AML-193 (cell line): ENCODE measurements at places on chromosomes 2 and 18.

GRCh38 chr2:27282892-27283291 is 663 bp downstream of the TRIM54 start:
- no peak for DNase-seq

DNA sequence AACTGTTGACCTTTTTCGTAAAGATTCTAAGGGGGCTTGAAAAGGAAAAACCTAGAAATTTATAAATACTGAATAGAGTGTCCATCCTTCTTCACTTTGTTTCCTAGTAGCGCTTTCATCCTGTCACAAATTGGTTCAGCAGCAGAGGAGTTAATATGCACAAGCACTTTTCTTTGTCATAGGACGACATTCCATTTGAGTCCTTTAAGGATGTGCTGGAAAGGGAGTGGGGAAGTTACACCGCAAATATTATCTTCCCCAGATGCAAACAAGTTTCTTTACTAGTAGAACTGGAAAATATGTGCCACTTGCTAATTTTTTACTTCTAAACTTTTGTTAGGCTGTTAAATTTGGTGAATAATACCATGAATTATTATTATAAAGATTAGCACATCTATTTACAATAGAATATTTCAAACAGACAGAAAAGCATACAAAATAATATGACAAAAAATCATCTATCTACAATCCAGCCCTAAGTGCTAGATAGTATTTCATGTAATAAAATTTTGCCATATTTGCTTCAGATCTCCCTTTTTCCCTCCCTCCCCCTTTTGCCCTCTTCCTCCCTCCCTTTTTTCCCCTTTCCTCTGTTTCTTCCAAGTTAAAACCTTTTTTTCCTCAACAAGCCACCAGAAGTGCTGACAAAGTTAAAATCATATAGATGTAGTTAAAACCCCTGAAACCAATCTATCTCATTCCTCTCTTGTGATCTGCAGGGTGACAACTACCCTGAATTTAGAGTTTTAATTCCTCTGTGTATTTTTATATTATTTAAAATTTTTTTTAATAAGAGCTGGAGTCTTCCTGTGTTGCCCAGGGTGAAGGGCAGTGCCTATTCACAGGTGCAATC is 50.5 kb upstream of the MAP4K3 start:
- no peak for DNase-seq

DNA sequence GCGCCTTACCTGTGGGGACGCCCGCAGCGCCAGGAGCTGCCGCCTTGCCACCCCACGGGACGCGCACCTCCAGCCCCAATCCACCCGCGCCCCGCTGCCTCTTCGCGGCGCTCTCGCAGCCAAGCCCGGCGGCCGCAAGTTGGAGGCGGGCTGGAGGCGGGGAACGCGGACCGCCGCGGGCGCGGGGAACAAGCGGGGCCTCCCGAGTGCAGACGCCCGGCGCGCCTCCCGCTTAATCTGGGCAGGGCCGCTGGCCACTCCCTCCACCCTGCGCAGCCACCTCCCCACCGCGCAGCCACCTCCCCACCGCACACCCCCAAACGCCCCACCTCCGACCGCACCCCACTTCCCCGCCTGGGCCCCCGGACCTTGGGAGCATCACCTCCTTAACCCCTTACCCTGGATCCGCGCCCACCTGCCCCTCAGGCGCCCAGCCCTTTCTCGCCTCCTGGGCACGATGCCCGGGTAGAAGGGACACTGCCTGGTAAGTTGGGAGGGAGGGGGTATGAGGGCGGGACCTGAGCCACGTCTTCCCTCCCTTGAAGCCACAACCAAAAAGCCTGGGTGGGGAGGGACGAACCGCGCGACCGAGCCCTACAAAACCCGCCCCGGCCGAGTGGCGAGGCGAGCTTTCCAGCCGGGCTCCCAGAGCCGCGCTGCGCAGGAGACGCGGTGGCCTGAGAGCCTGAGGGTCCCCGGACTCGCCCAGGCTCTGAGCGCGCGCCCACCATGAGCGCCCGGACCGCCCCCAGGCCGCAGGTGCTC is at the start of the genes COL4A3 and COL4A4:
COL4A3 (plus strand) TSS at position 627 of the 765 bp plus-strand sequence; CDS start at position 730, 103 bp downstream.
COL4A4 (minus strand) TSS at position 208 of the 765 bp plus-strand sequence. CDS start 16,722 bp downstream, outside the sequence.
- DNase-seq = no peak

- no peak for DNase-seq
Observed at GRCh38 chr2:205053827-205054410, 508.6 kb downstream of the PARD3B start.

DNA sequence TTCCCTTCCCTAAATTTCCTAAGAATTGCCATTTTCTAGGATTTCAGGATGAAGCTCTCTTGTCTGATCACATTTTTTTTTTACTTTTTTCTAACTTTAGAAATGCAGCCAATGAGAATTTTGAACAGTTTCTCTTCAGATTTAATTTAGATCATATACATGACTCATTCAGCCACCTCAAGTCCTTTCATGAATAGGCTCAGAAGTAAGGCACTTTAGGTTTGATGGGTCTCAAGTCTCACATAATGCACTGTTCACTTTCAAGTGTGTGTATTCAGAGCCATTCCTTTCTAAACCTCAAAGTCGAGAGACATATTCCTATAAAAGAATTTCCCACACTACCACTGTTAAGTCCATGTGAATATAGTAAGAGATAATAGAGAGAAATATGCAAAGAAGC is 614.1 kb upstream of the VRK2 start:
- DNase-seq = no peak

GRCh38 chr2:42105330-42106256 is 57.8 kb downstream of the PKDCC start:
- peak; percentile 73 for DNase-seq

DNA sequence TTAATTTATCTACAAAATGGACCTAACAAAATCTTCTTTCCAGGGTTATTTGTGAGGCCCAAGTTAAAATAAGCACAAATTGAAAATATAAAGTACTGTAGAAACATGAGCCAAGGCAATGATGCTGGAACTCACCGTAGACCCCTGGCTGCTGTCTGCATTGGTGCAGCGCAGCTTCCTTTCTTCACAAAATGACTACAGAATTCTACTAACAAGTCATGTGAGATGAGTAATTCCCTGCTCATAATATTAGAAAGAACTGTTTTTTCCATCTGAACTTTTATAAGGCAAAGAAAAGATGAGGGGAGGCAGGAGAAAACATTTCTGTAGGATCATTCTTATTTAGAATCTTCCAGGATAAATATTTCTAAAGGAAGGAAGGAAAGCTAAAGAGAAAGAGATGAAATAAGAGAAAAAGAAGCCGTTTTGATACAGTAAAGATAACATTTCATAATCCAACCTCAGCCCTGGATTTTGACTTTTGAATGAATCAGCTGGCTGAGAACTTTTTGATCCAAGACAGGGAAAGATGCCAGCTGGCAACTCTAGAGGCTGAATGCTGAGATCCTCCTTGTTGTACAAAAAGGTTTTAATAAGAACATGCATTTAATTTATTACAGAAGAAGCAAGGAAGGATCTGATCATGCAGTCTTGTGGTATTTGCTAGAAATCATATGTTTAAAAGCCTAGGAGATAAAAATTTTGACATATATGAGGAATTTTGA is 183.9 kb upstream of the KLHL14 start:
- no peak for DNase-seq

- no peak for DNase-seq
Observed at GRCh38 chr2:165197346-165197745, 6.5 kb downstream of the SCN3A start.

GRCh38 chr2:76180676-76181075 is 470.0 kb upstream of the GCFC2 start:
- no peak for DNase-seq

- DNase-seq = no peak
Observed at GRCh38 chr2:207616185-207616584, 9.0 kb downstream of the METTL21A start.

DNA sequence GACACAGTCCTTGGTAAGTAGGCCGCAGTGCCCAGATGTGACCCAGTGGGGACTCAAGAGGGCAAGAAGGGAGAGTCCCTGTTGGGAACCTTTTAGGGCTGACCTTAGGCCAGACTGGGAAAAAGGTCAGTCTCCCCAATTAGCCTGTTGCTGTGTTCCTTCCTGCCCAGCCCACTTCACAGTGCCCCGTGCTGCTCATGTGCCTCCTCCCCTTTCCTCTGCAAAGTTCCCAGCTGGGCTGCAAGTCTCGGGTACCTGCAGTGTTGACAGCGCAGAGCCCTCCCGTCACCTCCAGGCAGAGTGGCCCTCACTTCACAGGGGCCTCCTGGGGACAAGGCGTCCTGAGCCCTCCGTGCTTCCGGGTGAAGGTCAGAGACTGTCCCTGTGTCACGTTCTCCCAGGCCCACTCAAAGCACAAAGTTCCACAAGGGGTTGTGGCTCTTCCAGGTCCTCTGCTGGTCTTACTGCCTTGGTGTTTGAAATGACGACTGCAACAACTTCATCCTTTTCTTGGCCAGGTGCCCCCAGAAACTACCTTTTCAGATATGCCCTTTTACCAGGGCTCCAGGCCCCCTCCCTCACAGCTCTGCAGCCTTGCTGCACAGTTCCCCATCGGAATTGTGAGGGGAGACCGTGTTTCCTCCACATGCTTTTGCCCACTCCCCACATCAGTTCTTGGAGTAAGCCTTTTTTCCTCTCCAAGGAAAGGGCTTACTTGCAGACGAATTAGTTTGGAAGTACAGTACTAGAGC is 225.8 kb downstream of the ALPK2 start:
- DNase-seq = no peak

- DNase-seq = no peak
Observed at GRCh38 chr18:27735117-27735516, 441.8 kb downstream of the CDH2 start.

- peak; percentile 90 for DNase-seq
Observed at GRCh38 chr2:68689553-68690537, 44.8 kb upstream of the ARHGAP25 start.

DNA sequence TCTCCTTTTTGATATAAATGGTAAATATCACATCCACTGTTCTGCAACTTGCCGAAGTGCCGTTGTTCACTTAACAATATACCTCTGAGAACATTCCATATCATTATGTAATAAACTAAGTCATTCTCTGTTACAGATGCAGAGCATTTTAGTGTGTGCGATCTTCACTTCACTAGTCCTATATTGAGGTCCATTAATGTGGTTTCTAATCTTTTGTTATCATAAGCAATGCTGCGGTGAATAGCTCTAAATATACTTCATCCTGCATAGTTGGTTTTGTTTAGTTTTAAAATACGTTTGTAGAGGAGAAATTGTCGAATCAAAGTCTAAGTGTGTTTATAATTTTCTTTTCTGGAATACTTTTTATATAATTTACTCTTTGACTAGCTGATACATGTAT is 280.3 kb upstream of the TRIB2 start:
- DNase-seq = no peak

- no peak for DNase-seq
Observed at GRCh38 chr18:22417496-22418188, at the start of gene CTAGE1. Gene CTAGE1, minus strand, starts transcription at chr18:22417915. Its CDS starts 104 bp downstream, at chr18:22417811.

- no peak for DNase-seq
Observed at GRCh38 chr2:224257156-224257555, 144.8 kb downstream of the FAM124B start.

- no peak for DNase-seq
Observed at GRCh38 chr2:239882781-239883180, 142.4 kb downstream of the NDUFA10 start.

GRCh38 chr18:78904179-78904531 is 75.5 kb upstream of the SALL3 start:
- no peak for DNase-seq

DNA sequence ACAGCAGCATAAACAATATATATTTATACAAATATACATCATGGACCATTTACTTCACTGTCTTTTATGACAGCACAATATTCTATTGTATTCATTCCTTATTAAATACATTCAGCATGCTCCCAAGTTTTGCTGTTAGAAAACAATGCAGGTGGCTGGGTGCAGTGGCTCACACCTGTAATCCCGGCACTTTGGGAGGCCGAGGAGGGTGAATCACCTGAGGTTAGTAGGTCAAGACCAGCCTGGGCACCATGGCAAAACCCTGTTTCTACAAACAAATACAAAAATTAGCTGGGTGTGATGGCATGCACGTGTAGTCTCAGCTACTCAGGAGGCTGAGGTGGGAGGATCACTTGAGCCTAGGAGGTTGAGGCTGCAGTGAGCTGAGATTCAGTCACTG is 39.0 kb downstream of the NPC1 start:
- no peak for DNase-seq

DNA sequence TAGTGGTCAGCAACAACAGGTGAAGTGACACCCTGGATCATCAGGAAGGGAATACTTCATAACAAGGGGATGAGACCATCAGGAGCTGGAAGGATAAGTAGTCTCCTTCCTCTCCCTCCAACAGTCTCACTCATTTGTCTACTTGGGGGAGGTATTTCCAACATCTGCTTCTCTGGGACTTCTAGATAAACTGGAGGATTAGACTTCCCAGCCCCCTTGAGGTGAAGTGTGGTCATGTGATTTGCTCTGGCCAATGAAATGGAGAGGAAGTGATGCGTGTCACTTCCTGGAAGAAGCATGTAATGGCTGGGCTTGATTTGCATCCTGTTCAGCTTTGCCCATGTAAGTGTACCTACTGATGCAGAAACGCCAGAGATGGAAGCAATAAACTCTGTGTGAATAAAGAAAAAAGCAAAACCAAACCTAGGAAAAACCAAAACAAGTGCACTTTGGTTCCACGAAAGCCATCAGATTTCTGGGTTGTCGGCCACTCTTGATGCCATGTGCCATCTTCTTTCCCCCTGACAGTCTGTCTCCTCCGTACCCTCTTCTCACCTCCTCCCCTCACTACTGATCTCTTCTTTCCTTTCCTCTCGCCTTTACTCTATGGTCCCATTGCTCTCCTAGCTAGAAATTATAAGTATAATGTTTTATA is 76.1 kb upstream of the DNMT3A start:
- DNase-seq = no peak

DNA sequence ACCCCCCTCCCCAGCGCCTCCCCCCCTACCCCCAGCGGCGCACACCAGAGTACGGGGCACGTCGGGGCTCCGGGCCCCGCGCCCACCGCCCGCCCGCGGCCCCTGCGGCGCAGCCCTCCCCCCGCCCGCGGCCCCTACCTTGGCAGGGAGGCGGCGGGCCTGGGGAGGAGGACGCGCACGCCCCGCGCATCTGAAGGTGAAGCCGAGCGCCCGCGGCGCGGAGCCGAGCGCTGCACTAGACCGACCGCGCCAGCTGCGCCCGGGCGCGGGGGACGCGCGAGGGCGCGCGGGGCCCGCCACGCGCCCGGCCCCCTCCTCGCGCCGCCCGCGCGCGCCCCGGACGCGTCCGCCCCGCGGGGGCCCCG is at the start of gene ZNF516:
ZNF516 (minus strand) TSS at position 237 of the 365 bp plus-strand sequence. CDS start 52,188 bp downstream, outside the sequence.
- no peak for DNase-seq

- no peak for DNase-seq
Observed at GRCh38 chr2:26150243-26150642, 22.6 kb upstream of the GAREM2 start.

GRCh38 chr18:79396431-79397246 is 909 bp downstream of the NFATC1 start:
- DNase-seq = no peak

- DNase-seq = no peak
Observed at GRCh38 chr2:171678619-171679018, 8.7 kb upstream of the DYNC1I2 start.

GRCh38 chr2:156322051-156322685 is 10.4 kb downstream of the NR4A2 start:
- no peak for DNase-seq

DNA sequence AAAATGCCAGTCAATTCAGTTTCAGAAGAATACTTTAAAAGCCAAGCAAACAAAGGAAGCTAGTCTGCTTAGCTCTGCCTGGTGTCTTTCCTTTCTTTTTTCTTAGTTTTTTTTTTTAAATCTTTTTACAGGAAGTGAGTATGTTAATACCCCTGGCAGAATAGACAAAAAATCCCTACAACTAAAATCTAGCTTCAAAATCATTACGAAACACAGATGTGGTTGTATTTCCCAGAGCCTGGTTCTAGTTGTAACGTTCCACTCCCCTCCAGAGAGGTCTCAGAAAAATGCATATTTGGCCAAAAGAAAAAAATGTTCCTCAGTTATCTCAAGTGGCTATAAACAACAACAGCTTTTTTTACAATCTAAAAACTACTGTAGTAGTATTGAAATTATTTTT is 202.1 kb upstream of the RND3 start:
- no peak for DNase-seq
